Hippocampal formation (tissue), 2 donors: ENCODE measurements at places on chromosomes 5 and 9.

- no peak for DNase-seq
Measured at GRCh38 chr5:127595484-127596368, 53.2 kb upstream of the CTXN3 start.

DNA sequence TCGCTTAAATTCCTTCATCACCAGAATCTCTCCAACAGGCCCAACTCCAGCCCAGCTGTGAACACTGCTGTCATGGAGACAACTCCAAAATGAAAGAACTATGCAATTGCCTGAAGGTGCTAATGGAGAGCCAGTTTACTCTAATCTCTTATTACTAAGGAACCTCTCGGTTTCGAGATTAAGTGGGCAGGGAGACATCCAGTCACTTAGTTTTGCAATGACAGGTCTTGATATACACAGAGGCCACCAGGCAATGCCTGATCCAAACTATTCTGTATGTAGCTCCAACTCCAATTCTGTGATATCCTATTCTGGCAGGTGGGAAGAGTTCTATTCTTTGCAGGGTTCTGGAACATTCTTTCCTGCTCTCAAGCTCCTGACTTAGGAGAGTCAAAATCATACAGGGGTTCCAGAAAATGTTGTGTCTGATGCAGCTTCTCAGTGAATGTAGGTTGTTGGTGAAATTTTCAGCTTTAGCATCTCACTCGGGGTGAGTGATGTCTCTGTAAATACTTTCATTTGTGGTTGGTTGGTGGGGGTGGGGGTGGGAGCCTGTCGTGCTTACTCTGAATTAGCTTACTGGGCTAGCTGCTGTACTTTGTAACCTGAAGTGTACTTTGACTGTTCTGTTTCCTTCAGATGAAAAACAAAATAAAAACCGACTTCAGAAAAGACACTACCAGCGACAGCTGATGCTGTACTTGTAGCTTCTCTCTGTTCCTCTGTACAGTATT, 170.9 kb downstream of the PALM2AKAP2 start:
- DNase-seq, result no peak

- no peak for DNase-seq
Measured at GRCh38 chr9:134059661-134060395, 8.0 kb downstream of the BRD3 start.

DNA sequence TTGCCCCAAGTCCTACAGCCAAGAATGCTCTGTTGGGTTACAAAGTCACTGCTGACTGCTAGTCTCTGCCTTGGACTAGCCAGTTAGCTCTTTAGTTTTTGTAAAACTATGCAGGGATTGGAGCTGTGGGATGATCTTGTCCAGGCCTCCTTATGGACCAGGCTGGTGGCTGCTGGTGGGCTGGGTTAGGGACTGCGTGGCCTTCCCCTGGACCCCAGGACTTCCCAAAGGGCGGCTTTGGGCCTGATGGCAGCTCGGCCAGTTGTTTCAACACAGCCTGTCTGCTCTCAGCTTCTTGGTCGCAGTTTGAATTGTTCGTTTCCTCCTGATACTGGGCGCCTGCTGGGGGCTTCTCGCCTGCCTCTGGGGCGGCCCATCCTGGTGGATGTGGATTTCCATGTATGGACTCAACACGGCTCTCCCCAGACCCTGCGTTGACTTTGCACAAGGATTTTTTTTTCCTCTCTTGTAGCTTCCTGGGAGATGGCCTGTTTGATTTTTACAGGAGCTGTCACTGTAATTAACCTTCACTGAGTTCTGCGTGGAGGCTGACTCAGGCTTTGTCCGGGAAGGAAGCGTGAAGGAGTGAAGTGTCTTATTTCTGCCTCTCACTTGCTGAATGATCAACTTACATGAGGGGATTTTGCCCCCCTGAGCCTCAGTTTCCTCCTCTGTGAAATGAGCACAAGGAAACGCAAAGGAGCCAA, 91.9 kb upstream of the NEURL1B start:
- DNase-seq, result no peak
